HEK293T (cell line): ENCODE measurements at places on chromosomes 1 and 21.

GRCh38 chr1:18703041-18703621 is 72.5 kb downstream of the PAX7 start:
- no peak for DNase-seq

DNA sequence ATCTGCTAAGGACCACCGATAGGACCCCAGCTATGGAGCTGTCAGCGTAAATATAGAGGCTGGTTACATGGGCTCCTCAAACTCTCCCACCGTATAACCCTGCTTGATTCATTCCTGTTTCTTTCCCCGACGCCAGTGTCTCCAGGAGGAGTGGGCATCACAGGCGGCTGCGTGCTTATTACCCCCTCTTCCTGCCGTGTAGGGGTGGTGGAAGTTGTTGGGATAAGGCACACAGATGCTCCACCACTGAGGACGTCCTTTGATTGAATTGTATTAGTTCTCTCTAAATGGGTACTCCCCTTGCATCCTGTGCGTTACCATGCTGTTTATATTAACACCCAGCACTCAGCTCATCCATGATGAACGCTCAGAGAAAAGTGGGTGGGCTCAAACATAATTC is 104.6 kb downstream of the ZBTB18 start:
- DNase-seq: no peak

GRCh38 chr1:229835226-229835625 is 209.2 kb downstream of the URB2 start:
- no peak for DNase-seq

DNA sequence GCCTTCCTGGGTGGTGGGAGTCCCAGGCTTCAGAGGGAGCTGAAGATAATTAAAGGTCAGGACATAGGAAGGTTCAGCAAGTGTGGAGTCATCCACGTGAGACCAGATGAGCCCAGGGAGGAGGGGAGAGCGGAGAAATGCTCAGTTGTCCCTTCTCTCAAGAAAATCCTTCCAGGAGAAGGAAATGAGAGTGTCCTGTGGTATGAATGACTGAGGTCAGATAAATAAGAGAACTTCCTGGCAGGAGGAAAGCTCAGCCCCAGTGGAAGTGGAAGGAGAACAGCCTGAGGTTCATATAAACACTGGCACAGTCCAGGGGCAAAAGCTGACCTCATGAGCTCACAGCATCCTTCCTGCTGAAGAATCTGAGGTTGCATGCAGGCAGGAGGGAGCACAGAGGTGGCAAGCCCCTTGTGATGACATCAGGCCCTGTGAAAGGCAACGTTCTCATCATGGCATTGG is 97.6 kb downstream of the NAV1 start:
- DNase-seq: no peak

DNA sequence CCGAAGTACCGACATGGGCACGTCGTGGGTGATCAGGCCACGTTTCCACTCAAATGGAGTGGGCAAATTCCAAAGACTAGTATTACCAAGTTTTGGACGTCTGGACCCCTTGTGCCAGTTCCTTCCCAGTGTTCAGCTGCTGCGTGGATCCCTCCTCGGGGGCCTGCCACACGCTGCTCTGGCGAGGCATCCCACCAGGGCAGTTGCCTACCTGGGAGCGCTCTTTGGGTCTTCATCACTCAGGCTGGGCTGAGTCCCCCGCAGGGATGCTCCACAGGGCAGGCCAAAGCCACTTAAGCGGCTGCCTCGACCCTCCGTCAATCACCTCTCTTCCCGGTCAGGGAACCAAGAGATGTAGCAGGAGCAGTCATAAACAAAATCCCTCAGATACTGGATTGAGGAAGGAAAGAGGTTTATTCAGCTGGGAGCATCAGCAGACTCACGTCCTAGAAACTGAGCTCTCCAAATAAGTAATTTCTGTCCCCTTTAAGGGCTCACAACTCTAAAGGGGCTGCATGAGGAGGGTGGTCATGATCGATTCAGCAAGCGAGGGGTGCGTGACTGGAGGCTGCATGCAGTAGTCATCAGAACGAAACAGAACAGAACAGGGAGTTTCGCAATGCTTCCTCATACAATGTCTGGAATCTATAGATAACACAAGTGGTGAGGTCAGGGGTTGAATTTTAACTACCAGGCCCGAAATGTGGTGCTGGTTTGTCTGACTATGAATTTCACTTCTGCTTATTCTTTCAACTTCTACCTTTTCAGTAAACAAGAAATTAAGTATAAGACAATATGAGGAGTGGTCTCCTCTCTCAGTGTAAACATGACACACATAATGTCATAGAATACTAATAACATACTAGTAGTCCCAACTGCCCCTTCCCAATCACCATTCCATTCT is 998.6 kb upstream of the NCAM2 start:
- DNase-seq: no peak

DNA sequence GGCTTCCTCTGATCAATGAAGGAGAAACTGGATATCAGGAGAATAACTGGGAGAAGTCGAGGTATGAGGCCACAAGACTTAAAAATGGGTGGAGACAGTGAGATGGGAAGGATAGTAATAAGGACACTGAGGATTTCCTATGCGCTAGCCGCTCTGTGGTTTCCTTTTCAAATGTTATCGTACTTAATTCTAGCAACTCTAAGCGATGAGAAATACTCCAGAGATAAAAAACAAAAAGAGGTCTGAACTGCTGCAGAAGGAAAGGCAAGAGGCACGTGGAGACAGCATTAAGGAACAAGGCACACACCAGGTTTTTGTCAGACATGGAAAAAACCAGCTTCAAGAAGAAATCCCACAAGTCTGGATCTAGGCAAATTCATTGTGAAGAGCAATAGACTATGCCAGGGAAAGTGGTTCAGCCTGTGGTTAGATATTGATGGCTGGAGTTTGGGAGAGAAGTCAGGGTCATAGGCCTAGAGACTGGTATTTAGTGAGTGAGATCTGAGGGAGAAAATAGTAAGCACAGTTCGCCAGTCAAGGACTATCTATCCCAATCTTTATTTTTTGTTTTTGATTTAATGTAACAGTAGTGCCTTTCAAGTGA is 5.3 kb downstream of the CLCA2 start:
- no peak for DNase-seq

GRCh38 chr21:45108808-45109781 is 34.7 kb downstream of the ADARB1 start:
- no peak for DNase-seq
